ENCODE measurements at places on chromosomes 11 and 22. TPM values are rescaled to one million over a fixed set of nuclear protein-coding genes. Genes with fewer than 3 reads are reported as not detected.

DNA sequence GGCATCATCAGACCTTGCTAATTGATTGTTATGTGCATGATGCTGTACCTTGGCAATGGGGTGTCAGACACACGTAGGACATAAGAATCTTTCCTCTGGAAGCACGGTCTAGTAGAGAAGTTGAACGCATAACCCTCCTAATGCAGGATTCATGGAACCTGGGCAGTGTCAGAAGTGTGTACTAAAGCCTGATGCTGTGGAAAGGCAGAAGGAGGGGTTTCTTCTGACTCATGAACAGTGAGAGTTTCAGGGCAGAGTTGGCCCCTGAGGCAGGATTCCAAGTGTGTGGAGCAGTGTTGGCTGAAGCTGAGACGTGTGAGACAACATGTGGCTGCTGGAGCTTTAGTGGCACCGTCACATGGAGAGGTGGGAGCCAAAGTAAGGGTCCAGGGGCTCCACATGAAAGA is 3.5 kb downstream of the PANX1 start:
- H3K27me3 ChIP-seq = no peaks in the 10 kb centered on the region
- H3K36me3 ChIP-seq = peaks cover 3% of the 10 kb centered on the region
- no peak overlapping the region for H3K4me3 ChIP-seq

DNA sequence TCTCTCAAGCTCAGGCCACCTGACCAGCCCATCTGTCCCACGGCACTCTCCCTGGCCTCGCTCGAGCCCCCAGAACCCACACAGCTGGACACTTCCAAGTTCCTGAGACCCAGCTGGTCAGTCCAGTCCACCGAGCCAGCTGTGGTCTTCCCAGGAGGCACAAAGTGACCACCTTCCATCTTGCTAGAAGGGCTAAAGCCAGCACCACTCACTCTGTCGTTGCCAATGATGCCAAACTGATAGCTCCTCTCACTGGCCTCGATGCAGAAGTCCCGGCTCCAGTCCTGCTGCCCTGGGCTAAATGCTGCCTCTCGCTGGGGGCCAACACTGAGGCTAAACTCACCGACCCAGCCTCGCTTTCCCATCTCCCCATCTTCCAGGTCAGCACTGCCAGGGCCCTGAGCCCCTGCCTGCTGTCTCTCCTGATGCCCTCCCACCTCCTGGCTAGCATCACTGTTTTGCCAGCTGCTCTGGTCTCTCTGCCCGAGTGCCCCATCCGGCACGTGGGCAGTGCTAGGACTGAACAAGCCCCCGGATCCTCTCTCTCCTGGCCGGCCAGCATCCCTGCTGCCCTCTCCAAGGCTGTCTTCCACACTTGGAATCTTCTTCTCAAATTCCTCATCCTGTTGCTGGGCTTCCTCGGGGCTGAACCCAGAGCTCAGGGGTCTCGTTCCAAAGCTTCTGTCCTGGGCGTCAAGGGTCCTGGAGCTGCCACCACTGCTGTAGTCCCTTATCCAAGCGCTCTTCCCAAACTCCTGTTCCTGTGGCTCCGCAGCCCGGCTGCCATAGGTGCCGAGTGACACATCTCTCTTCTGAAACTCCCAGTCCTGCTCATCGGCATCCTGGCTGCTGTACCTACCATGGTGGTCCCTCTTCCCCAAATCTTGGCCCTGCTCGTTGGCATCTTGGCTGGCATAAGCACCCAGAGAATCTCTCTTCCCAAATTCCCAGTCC is 15.4 kb downstream of the TNKS1BP1 start:
- no peaks in the 10 kb centered on the region for H3K27me3 ChIP-seq
- H3K4me1 ChIP-seq = peaks cover 50% of the 10 kb centered on the region
- peak overlapping the region; percentile 71 for H3K27ac ChIP-seq
- DNase-seq = no peak

- no peaks in the 10 kb centered on the region for H3K36me3 ChIP-seq
- no peaks in the 10 kb centered on the region for H3K4me1 ChIP-seq
- H3K27ac ChIP-seq = no peak overlapping the region
- DNase-seq = no peak
Measured at GRCh38 chr11:32439501-32440210, 4.3 kb upstream of the WT1 start.

DNA sequence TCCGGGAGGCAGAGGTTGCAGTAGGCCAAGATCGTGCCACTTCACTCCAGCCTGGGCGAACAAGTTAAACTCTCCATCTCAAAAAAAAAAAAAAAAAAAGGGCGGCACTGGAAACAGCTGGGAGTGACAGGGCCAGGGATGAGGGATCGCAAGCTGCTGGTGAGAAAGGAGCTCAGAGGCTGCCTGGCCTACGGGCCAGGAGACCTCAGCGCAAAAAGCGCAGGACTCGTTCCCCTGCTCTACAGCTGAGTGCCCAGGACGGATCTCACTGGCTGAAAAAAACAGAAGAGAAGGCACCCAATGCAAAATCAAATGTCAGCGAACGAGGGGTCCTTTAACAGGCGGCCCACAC is 650 bp upstream of the NUP50 start:
- DNase-seq = peak; percentile 36
- H3K27ac ChIP-seq = peak overlapping the region; percentile 95
- H3K4me3 ChIP-seq = peak overlapping the region; percentile 94
- H3K4me1 ChIP-seq = peaks cover 70% of the 10 kb centered on the region

GRCh38 chr11:64809781-64810241 is 540 bp downstream of the MEN1 start:
- H3K36me3 ChIP-seq = peaks cover 35% of the 10 kb centered on the region
- peak overlapping the region; percentile 97 for H3K4me3 ChIP-seq
- peak overlapping the region; percentile 70 for H3K27ac ChIP-seq

GRCh38 chr11:114738954-114739353 is 60.6 kb downstream of the NXPE2 start:
- peak; percentile 43 for DNase-seq
- H3K27me3 ChIP-seq = no peaks in the 10 kb centered on the region
- H3K36me3 ChIP-seq = no peaks in the 10 kb centered on the region
- H3K4me1 ChIP-seq = no peaks in the 10 kb centered on the region

DNA sequence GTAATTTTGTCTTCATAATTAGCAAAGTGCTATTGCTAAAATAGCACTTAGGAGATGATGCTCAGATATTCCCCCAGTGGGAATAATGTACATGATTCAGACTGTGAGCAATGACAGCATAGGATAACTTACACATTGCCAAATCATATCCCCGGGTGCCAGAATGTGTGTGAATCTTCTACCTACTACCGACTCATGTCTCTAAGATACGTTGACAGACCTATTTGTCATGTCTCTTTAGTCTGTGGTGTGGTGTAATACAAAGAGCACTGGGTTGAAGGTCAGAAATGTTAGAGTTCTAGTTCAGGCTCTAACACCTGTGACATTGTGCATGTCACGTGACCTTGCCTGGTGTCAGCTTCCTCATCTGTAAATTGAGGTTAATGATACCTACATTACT is 31.0 kb upstream of the PICALM start:
- H3K36me3 ChIP-seq = no peaks in the 10 kb centered on the region
- no peaks in the 10 kb centered on the region for H3K4me1 ChIP-seq
- H3K4me3 ChIP-seq = no peak overlapping the region
- DNase-seq = no peak

- no peak overlapping the region for H3K27ac ChIP-seq
- H3K4me3 ChIP-seq = no peak overlapping the region
- H3K27me3 ChIP-seq = no peaks in the 10 kb centered on the region
- no peak for DNase-seq
Measured at GRCh38 chr11:21475276-21475675, 717.6 kb upstream of the ANO5 start.

- no peaks in the 10 kb centered on the region for H3K4me1 ChIP-seq
- H3K27me3 ChIP-seq = peaks cover 68% of the 10 kb centered on the region
- H3K4me3 ChIP-seq = no peak overlapping the region
- no peak for DNase-seq
- no peak overlapping the region for H3K27ac ChIP-seq
Measured at GRCh38 chr11:2789791-2790567, 90.2 kb upstream of the KCNQ1OT1 start.

DNA sequence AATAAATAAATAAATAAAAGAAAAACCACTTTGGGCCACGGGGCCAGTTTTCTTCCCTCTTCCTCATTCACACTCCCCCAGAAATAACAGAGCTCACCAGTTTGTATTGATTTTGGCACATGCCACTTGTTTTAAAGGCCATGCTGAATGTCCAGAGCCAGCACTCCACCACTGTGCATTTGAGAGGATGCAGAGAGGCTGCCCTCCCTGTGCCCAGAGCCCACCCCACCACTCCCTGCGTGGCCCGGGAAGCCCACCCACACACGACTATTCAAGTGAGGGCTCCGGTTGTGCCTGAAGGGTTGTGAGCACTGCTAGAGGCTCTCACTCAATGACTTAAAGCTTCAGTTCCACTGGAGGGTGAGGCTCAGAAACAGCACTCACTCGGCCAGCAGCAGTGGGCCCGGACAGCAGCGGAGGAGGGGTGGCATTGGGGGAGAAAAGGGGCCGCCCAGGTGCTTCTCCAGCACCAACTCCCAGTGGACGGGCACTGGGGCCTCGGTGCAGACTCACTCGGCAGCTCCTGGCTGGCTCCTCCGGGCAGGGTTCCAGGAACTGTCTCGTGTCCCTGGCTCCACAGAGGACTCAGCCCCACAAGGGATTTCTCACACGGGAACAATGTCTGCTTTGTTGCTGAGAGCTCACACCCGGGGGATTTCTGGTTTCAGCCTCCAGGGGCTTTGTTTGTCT is 112.7 kb downstream of the SHANK2 start:
- peaks cover 21% of the 10 kb centered on the region for H3K4me1 ChIP-seq
- peak; percentile 45 for DNase-seq
- H3K36me3 ChIP-seq = peaks cover 21% of the 10 kb centered on the region
- H3K27me3 ChIP-seq = no peaks in the 10 kb centered on the region

- no peaks in the 10 kb centered on the region for H3K27me3 ChIP-seq
- no peak for DNase-seq
- H3K4me3 ChIP-seq = no peak overlapping the region
- H3K4me1 ChIP-seq = no peaks in the 10 kb centered on the region
Measured at GRCh38 chr22:48849963-48850657, 977.6 kb downstream of the BRD1 start.

GRCh38 chr22:48827268-48827846 is 1000.3 kb downstream of the BRD1 start:
- no peak overlapping the region for H3K4me3 ChIP-seq
- no peak for DNase-seq
- H3K27me3 ChIP-seq = no peaks in the 10 kb centered on the region
- peaks cover 3% of the 10 kb centered on the region for H3K36me3 ChIP-seq
- no peak overlapping the region for H3K27ac ChIP-seq
- H3K4me1 ChIP-seq = no peaks in the 10 kb centered on the region

GRCh38 chr11:104061853-104062521 is 25.5 kb downstream of the DDI1 start:
- DNase-seq = no peak
- H3K36me3 ChIP-seq = no peaks in the 10 kb centered on the region
- H3K4me1 ChIP-seq = no peaks in the 10 kb centered on the region
- no peak overlapping the region for H3K27ac ChIP-seq

DNA sequence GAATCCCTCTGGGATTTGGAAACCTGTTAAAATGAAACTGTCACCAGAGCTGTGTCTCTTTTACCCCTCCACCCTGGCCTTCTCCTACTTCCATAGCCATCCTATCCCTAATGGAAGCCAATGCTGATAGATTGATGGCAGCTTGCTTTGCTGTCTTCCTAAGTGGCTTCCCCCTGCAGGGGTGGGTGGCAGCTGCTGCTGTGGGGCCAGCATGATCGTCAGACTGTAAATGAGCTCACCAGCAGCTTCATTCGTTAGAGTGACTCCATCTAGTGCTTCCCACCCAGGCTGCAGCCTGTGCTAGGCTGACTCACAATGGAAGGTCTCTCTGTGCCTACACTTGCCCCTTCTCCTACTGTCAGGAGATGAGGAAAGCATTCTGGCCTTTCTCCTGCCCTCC is 311.0 kb downstream of the BUD13 start:
- H3K4me3 ChIP-seq = no peak overlapping the region
- peaks cover 13% of the 10 kb centered on the region for H3K27me3 ChIP-seq
- peaks cover 9% of the 10 kb centered on the region for H3K4me1 ChIP-seq
- H3K36me3 ChIP-seq = no peaks in the 10 kb centered on the region

Gene INPP5J
- 4.1 TPM for total RNA-seq

Gene LDHAL6A
- total RNA-seq = not detected

Gene HTR3A
- not detected for total RNA-seq

Gene OR2AT4
- total RNA-seq = not detected

Gene OR52A1
- not detected for total RNA-seq

Gene OR5A1
- not detected for total RNA-seq

Gene RTN4RL2
- 3.6 TPM for total RNA-seq

Gene TUB
- 1.5 TPM for total RNA-seq
